ENCODE measurements at places on chromosomes 2 and 18. TPM values are rescaled to one million over a fixed set of nuclear protein-coding genes. Genes with fewer than 3 reads are reported as not detected.

GRCh38 chr2:194870974-194871535 is 786.0 kb upstream of the SLC39A10 start:
- no peaks in the 10 kb centered on the region for H3K27me3 ChIP-seq
- H3K4me1 ChIP-seq: no peaks in the 10 kb centered on the region
- H3K4me3 ChIP-seq: no peak overlapping the region
- H3K27ac ChIP-seq: no peak overlapping the region
- no peak for DNase-seq
- no peaks in the 10 kb centered on the region for H3K36me3 ChIP-seq

DNA sequence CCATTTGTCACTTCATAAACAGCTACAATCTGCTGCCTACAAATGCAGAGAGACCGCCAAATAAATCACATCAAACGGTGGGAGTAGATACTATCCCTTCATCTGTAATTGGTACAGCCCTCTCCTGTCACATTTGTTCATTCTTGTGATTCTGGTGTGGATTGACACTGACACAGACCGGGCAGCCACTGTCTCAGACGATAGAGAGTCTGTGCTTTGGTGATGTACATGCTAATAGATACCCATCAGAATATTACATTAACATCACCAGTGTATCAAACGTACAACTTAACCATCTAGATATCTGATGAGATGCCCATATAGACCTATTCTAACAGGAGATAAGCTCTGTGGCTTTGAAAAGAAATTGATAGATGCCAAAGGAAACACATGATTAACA is 419.7 kb upstream of the ZEB2 start:
- H3K36me3 ChIP-seq: no peaks in the 10 kb centered on the region
- no peak for DNase-seq
- H3K4me3 ChIP-seq: no peak overlapping the region
- peaks cover 2% of the 10 kb centered on the region for H3K27me3 ChIP-seq

DNA sequence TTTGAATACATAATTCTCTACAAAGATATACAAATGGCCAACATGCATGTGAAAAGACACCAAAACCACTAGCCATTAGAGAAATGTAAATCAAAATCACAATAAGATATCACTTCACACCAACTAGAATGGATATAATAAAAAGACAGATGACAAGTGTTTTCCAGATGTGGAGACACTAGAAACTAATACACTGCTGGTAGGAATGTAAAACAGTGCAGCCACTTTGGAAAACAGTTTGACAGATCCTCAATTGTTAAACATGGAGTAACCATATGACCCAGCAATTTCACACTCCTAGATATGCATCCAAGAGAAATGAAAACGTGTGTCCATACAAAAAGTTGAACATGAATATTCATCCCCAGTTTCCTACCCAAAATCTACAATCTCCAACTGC is 9.8 kb upstream of the RAB11FIP5 start:
- DNase-seq: no peak
- H3K36me3 ChIP-seq: no peaks in the 10 kb centered on the region
- H3K4me1 ChIP-seq: no peaks in the 10 kb centered on the region

GRCh38 chr2:112204411-112204810 is 50.4 kb downstream of the ZC3H8 start:
- H3K4me1 ChIP-seq: no peaks in the 10 kb centered on the region
- no peaks in the 10 kb centered on the region for H3K36me3 ChIP-seq
- no peak overlapping the region for H3K27ac ChIP-seq
- peak; percentile 22 for DNase-seq
- no peaks in the 10 kb centered on the region for H3K27me3 ChIP-seq

- no peak overlapping the region for H3K27ac ChIP-seq
- peaks cover 7% of the 10 kb centered on the region for H3K36me3 ChIP-seq
- no peaks in the 10 kb centered on the region for H3K27me3 ChIP-seq
- DNase-seq: no peak
Observed at GRCh38 chr2:169525434-169525833, 15.9 kb downstream of the KLHL41 start.

GRCh38 chr2:164692114-164692513 is 70.8 kb upstream of the GRB14 start:
- H3K27me3 ChIP-seq: no peaks in the 10 kb centered on the region
- H3K4me3 ChIP-seq: no peak overlapping the region
- H3K4me1 ChIP-seq: no peaks in the 10 kb centered on the region
- no peak overlapping the region for H3K27ac ChIP-seq
- H3K36me3 ChIP-seq: no peaks in the 10 kb centered on the region

Gene CFAP65
- not detected for total RNA-seq

Gene UGT1A4
- total RNA-seq: not detected

Gene AGPS
- 29.4 TPM for total RNA-seq
